ENCODE measurements at places on chromosomes 4 and X. TPM values are rescaled to one million over a fixed set of nuclear protein-coding genes. Genes with fewer than 3 reads are reported as not detected.

RBMXL3 gene
- total RNA-seq = not detected

MPP1 gene
- 22.4 TPM for total RNA-seq

TMEM156 gene
- total RNA-seq = 25.9 TPM

TIGD4 gene
- total RNA-seq = 0.28 TPM

GRCh38 chr4:149183638-149184037, 632.0 kb downstream of the IQCM start:
- no peak for DNase-seq

DNA sequence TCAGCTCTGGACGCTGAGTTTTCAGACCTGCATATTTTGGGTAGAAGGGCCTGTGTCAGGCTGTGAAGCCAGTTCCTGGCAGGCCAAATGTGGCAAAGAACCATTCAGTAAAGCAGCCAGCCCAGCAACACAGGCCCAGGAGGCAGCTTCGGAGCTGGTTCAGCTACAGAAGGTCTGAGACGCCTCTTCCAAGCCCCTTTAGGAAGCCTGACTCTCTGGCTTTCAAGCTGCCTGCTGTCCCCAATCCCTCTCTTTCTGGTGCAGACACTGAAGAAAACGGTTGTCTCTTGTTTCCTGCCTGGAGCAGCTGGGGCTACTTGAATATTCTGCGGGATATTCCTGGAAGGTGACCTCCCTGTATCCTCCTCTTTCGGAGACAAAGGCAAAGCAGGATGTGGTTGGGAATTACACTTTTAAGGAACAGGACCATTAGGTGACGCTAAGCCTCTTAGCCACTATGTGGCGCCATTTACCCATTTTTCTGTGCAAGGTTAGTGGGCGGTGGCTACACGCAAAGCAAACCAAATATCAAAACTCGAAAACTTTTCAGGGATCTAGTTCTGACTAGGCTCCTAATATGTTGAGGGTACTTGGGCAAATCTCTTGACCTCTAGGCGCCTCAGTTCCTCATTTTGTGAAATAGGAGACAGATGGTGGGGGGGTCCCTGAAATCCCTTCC, 47.2 kb upstream of the LAS1L start:
- peak; percentile 86 for DNase-seq

DNA sequence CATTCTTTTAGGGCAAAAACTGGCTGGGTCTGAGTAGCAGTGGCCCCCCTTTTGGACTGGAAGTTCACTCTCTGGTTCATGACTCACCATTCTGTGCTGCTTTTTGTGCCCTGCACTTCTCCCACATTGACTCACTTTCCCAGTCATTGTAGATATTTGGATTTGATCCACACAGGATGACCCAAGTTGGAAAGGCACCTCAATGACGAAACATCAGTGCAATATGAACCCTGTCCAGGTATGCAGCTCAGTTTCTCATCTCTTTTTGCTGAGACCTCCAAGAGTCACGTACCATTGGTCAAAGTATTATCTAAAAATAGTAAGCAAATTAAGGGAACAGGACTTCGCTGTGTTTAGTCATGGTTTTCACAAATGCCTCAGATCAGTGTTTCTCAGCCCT, 92.7 kb downstream of the CBLL2 start:
- DNase-seq = no peak

DNA sequence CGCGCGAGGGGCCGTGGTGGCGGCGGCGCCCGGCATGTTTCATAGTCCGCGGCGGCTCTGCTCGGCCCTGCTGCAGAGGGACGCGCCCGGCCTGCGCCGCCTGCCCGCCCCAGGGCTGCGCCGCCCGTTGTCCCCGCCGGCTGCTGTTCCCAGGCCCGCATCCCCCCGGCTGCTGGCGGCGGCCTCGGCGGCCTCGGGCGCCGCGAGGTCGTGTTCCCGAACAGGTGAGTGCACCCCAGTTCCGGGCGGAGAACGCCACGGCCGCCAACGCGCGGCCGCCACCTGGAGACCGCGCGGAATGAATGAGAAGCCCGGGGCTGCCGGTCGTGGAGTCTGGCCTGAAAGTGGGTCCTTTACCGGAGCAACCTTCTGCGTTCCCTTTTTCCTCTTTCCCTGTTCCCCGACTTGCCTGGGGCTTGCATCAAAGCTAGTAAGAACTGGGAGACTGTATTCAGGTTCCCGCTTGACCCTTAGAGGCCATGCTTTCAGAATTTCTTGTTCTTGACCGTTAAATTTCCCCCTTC, 429 bp downstream of the NOCT start:
- DNase-seq = no peak

- no peak for DNase-seq
These were observed 610.1 kb downstream of the TECRL start for GRCh38 chr4:63799166-63799565.

DNA sequence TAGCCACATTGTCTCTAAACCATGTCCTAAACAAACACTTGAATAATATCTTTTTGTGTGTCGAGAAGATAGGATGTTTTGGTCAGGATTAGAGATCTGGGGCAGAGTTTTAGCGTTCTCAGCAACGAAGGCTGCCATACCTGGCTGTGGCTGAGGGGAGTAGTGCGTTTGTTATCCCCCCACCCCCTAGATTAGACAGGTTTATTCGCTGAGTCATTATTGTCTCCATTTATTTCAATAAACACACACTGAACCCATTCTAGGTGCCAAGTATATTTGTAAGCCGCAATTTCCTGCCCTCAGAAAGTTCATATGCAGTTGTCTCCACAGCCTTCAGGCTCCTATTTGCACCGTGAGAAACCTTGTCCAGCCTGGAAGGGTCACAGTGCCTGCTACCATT, 1684.8 kb upstream of the TENM3 start:
- no peak for DNase-seq

DNA sequence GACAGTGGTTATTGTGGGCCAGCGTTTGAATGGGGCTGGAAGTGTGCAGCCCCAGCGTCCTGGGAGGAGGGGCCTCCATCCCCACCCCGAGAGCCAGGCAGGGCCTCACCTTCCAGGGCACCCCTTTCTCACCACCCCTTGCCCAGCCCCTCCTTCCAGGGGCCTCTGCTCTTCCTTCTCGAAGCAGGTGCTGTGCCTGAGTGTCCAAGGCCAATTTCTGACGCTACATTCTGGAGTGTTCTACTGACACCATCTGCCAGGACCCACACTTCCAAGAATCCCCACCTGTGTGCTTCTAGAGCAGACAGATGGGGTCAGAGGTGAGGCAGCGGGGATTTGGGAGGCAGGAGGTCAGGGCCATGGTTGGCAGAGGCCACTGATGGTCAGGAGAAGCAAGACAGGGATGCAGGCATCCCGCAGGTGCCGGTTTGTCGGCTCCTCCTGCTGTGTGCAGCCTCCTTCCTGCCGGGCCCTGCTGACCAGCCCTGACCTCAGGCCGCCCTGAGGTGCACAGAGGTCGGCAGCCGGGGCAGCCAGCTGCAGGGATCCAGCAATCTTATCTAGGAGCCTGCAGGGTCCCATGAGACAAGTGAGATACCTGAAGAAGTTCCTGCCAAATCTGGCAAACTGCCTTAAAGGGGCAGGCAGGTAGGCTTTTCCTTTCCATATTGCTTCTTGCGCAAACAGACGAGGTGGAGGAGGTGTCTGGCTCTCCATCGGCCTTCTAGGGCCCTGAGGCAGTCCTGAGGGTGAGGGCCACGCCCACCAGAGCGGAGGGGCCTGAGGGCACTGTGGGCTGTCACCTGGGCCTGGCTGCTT, 18.8 kb downstream of the MSANTD1 start:
- no peak for DNase-seq
